ENCODE measurements at places on chromosomes 6 and 20.

DNA sequence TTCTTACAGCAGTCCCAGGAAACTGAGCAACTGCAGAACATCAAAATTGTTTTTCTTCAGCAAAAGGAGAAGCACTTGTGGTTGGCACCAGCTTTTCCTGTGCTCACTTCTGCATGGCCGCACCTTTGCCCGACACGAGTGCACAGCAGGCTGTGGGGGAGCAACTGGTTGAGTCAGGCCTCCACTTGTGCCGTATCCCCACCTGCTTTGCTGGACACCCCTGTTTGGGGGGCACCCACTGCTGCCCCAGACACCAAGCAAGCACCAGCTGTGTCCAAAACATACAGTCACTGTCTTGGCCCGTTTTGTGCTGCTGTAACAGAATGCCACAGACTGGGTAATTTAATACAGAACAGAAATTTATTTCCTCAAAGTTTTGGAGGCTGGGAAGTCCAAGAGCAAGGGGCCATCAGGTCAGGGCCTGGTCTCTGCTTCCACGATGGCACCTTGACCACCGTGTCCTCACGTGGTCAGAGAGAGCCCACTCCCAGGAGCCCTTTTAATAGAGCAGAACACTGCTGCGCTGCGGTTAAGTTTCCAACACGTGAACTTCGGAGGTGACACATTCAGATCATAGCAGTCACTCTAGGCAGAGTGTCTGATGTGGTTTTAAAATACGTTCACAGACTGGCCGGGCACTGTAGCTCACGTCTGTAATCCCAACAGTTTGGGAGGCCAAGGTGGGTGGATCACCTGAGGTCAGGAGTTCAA lies 8.7 kb upstream of the GMEB2 start:
- peak; percentile 79 for DNase-seq

DNA sequence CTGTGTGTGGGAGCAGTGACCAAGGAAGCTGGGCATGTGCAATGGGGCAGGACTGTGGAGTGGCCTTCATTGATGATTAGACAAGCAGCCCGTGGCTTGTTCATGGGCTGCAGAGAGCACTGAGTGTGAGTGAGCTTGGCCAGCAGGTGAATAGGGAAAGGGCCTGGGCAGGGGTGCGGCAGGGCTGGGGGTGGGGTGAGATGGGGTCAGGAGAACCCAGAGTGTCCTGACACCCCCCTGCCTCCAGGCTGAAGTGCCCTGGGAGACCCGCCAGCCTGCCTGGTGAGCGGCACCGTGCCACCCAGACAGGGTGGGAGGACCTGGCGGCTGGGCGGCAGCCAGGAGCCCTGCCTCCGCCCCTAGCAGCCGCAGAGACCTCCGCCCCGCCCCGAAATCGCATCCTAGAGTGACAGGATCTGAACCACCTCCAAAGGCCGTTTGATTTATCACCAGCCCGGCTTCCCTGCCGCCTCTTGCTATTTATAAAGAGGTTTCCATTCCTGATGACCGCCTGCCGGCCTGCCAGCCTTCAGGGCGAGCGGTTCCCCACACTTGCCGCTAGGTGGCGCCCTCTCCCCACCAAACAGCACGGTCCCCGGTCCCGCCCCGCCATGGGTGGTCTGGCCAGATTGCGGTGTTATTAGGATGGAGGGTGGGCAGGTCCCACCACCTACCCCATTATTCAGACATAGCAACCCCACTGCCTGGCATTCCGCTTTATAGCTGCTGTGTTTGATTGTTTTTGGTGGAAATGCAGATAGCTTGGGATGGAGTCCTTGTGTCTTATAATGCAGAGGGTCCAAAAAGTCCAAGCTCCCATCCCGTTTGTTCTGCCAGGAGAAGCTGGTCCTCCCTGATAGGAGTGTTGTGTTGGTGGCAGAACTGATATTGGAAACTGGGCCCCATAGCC lies 3.5 kb downstream of the MYLK2 start:
- DNase-seq, result peak; percentile 76

GRCh38 chr20:533526-533925 lies 10.1 kb downstream of the CSNK2A1 start:
- peak; percentile 12 for DNase-seq

DNA sequence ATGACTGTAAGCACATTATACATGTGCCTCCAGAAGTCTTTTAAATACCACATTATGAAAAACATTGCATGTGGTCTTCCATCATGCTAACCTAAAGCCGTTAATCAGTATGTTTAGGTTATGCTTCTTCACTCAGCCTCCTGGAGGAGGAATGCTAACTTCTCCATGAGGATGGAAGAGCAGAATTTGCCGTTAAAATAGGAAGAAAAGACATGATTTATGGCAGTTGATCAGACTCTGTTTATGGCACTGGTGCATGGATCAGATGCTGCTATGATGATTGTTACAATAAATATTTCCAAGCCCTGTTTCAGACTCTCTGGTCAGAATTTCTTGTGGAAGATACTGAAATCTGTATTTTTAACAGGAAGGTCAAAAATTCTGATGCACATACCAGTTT lies 31.7 kb downstream of the MAP3K4 start:
- no peak for DNase-seq

GRCh38 chr20:36372666-36373065 lies 66.5 kb downstream of the DLGAP4 start:
- no peak for DNase-seq

- peak; percentile 13 for DNase-seq
Observed at GRCh38 chr6:29797135-29797534, 30.5 kb upstream of the HLA-G start.

GRCh38 chr6:47938405-47938804 lies 156.6 kb downstream of the OPN5 start:
- no peak for DNase-seq

DNA sequence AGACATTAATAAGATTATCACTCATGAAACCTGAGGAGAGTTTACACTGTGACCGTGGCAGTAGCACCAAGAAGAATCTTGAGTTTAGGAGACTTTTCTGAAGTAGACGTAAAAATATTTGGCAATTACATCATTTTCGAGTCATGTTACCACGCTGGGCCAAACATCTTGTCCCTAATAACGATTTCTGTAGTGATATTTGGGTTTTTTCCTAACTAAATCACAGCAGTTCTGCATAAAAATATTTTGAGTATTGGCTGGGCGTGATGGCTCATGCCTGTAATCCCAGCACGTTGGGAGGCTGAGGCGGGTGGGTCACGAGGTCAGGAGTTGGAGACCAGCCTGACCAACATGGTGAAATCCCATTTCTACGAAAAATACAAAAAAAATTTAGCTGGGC lies 262.4 kb downstream of the PHF3 start:
- no peak for DNase-seq

DNA sequence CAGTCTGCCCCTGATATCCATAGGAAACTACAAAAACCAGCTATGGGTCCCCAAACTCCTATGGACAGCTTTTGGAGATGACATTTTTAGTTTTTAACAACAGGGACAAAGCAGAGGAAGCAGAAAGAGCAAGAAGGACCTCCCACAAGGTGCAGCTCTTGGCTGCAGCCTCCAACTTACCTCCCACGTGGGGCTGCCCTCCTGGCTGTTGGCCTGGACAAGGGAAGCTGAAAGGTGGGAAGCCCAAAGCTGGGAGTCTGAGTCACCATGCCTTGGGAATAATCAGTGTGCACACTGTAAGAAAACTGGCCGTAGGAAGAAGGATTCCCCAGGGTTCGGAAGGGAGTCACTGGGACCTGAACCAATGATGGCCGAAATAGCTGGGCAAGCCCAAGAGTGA lies 51.8 kb upstream of the PAX1 start:
- no peak for DNase-seq

DNA sequence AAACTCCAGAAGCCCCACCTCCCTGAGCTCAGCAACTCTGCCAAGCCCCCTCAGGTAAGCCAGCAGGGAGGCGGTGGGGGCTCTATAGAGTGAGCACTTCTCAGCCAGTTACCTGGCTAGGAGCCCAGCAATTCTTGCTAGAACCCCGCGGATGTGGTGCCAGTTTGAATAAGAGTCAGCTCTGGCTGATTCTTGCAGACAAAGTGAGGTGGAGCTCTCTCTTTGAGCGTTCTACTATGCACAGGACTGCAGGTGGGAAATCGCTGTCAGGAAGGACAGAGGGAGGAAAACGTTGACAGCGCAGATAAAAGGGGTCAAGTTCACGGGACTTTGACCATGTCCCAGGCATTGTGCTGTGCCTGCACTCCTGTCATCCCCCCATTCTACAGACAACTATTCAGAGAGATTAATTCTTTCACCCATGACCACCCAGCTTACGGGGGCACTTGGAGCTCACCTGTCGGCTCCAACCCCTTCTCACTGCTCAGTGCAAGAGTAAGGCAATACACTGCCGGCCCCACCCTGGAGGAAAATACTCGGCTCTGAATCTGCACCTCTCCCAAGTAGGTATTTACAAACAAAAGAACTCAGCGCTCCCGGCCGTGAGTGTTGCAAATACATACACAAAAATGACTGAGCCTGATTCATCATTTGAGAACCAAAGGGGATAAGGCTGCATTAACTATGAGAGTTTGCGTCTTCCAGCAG lies 92.9 kb downstream of the ANKRD60 start:
- DNase-seq, result no peak

DNA sequence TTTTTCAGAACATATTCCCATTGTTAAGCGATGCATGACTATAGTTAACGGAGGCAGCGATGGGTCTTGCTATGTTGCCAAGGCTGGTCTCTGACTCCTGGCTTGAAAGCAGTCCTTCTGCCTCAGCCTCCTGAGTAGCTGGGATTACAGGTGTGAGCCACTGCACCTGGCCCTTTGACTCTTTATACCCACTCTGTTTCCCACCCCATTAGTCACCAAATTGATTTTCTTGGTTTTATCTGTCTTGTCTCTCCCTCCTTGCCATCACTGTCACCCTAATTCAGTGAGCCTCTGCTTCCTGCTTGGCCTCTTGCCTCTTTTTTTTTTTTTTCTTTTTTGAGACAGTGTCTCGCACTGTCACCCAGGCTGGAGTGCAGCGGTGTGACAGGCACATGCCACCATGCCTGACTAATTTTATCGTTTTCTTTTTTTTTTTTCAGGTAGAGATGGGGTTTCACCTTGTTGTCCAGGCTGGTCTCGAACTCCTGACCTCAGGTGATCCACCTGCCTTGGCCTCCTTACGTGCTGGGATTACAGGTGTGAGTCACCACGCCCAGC lies 31.3 kb downstream of the ZFAND3 start:
- DNase-seq, result no peak

DNA sequence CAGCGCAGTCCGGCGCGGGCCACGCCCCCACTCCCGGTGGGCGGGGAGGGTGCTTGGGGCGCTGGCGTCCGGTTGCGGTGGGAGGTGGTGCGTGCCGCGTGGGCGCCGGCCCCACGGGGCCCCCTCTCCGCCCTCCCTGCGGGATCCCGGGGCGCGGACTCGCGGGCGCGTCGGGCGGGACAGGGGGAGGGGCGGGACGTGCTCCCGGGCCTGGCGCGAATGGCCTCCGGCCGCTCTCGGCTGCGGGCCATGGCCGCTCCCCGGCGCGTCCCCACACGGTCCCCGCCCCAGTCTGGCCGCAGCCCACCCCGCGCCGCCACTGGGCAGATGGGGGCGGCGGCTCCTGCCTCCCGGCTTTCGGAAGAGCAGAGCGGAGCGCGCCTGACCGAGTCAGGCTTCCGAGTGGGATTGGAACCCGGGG lies 771 bp upstream of the PPP1R3G start:
- no peak for DNase-seq

DNA sequence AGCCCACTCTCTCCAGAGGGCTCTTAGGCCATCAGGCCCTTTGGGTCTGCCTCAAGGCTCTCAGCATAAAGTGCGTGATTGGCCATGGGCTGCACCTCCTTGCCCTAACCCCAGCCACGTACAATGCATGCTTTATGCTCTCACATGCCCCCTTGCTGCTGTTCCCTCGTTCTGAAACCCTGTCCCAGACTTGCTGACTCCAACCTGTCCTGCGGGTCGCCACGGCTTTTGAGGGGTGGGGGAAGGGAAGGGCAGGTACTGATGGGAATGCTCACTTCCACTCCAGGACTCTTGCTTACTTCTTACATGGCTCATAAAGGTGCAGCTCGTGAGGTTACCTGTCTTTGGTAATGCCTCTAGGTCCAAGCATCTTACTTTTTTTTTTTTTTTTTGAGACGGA lies 6.0 kb downstream of the ARMC12 start:
- no peak for DNase-seq

DNA sequence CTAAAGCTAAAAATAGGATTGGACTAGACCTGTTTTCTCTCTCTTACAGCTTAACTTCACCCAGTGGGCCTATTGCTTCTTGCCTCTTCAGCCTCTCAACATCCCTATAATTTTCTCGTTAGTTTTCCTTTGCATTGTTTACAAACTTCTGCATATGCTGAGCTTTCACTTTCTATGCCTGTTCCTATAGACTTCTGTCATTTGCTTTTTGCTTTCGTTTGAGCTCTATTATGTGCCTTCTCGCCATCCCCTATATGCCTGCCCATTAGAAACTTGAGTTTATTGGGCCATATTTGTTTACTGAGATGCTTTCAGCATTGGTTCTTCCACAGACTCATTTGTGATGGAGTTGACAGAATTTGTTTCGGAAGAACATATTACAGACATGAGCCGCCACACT lies 40.9 kb downstream of the NCOA7 start:
- DNase-seq, result peak; percentile 45

DNA sequence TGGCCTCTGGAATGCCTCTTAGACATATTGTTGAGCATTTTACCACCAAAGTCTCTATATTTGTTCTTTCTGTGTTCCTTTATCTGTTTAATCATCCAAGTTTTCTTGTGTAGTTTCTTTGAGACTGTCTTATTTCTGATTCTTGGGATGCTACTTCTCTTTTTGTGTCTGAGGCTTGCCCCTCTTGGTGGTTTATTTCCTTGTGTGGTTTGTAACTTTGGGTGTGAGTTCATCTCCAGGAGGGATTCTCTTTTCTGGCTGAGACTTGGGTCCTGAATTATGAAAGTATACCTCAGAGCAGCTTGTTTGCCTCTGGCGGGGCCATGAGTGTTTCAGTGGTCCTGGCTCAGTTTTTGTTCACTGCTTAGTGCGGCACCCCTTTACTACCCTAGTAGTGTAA lies 33.9 kb downstream of the PPARD start:
- DNase-seq, result peak; percentile 87

GRCh38 chr20:61129311-61129710 lies 122.8 kb upstream of the CDH4 start:
- DNase-seq, result no peak

GRCh38 chr20:14235355-14235754 lies 102.1 kb downstream of the FLRT3 start:
- peak; percentile 18 for DNase-seq

GRCh38 chr20:4190792-4191519 lies 175.6 kb upstream of the RNF24 start:
- no peak for DNase-seq

DNA sequence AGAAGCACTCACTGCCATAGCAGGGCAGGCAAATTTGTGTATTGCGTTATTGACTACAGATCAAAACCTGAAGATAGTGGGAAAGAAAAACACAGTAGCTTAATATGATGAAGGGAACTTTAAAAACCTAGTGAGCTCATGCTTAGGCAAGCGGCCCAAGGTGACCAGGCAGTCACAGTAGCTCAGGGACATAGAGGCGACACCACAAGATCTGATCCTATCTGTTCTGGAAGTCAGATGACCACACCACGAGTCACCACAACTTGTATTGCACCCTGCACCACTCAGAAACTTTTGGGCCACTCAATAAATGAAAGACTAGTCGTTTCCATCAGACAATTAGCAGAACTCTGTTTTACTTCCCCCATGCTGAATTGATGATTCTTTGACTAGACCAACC lies 4.9 kb downstream of the CLIC5 start:
- DNase-seq, result no peak

- no peak for DNase-seq
Observed at GRCh38 chr20:19887556-19888268, 129.4 kb upstream of the NAA20 start.

All from MV-4-11 (cell line).